ENCODE measurements at places on chromosomes 11 and 22.

DNA sequence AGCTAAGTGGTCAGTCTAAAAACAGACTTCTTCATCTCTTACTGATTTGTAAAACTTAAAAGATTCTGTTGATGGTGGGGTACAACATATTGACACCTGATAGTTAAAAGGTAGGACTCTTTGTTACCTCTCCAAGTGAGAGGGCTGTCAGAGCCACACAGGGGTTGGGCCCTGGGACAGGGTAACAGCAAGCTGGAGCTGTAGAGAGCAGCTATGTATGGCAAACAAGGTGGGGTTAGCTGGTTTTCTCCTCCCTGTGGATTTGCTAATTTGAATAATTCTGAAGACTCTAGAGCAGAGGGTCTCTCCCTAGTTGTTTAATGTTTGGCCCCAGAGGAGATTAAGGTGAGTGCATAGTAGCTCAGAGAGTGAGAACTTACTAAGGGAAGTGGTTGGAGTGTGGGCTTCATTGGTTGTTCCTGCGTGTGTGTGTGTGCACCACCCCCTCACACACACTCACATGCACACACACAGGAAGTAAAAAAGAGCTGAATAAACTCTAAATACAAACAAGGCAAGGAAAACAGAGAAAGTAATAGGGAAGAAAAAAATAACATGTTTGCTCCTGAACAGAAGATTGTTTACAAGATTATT, 9.2 kb upstream of the GAS2 start:
- DNase-seq: no peak

- DNase-seq: no peak
Observed at GRCh38 chr11:77147668-77148321, 19.7 kb downstream of the MYO7A start.

DNA sequence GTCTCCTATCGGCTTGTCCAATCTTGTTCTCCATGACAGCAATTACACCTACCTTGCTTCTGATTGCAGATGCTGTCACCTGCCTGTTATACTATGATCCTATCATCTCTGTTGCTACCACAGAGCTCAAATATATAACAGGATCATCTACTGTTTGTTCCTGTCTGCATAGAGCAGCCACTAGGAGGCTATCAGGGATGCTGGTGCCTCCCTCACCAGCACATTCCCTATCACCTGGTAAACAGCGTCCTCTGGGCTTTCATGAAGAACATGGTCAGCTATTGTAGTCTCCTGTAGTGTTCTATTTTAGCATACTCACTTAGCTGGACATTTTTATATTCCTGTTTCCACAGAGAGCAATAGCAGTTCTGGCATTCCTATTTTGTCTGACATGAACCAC, 87.8 kb upstream of the FAT3 start:
- no peak for DNase-seq

DNA sequence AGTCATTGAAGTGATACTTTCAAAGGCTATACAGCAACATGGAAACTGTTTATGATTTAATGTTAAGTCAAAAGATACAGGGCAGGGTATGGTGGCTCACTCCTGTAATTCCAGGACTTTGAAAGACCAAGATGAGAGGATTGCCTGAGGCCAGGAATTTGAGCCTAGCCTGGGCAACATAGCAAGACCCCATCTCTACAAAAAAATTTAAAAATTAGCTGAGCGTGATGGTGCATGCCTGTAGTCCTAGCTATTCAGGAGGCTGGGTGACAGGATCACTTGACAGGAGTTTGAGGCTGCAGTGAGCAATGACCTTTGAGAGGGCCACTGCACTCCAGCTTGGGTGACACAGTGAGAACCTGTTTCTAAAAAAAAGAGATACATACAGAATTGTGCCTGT, 39.3 kb upstream of the ZBED5 start:
- no peak for DNase-seq

- no peak for DNase-seq
Observed at GRCh38 chr11:76385903-76386302, 4.8 kb downstream of the GVQW3 start.

GRCh38 chr22:19429950-19430889, 1.3 kb downstream of the HIRA start:
- peak; percentile 23 for DNase-seq

- no peak for DNase-seq
Observed at GRCh38 chr22:30439226-30439625, 13.7 kb downstream of the MTFP1 start.

- DNase-seq: no peak
Observed at GRCh38 chr22:30538280-30538679, 8.3 kb downstream of the SEC14L6 start.

- peak; percentile 27 for DNase-seq
Observed at GRCh38 chr11:105610871-105611571, 1.1 kb downstream of the GRIA4 start.

- DNase-seq: no peak
Observed at GRCh38 chr11:75925785-75926164, 110.8 kb downstream of the UVRAG start.

DNA sequence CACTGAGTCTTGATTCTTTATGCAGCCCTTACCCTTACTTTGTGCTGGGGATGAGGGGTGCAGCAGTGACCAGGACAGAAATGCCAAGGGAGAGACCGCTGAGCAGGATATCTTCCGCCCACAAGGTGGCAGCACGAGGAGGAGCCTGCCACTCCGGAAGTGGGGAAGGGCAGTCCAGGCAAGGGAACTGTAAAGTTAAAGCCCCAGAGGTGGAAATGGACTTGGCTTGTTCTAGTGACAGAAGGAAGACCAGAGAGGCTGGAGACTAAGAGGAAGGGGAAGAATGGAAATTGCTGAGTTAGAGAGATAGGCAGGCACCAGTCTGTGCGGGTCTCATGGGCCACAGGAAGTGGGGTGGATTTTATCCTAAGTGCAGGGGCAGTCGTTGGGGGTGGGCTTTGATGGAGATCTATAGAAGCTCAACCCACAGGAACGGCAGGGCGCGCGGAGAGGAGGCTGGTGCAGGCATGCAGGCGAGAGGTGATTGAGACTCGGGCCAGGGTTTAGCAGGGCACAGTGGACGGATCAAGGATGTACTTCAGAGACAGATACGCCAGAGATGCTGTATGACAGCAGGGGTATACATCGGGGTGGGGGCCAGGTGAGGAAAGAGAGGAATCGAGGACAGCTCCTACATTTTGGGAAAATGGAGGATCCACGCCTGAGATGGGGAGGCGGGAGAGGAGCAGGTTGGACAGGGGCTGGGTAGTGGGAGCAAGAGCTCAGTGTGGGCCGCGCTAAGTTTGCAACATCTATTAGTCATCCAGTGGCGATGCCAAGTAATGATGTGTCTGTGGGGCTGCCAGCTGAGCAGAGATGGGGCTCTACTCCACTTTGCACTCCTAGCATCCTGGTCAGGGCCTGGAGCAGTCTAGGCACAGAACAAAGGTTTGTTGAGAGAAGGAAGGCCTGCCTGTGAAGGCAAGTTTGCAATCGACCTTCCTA, 3.3 kb upstream of the GRK2 start:
- peak; percentile 48 for DNase-seq

DNA sequence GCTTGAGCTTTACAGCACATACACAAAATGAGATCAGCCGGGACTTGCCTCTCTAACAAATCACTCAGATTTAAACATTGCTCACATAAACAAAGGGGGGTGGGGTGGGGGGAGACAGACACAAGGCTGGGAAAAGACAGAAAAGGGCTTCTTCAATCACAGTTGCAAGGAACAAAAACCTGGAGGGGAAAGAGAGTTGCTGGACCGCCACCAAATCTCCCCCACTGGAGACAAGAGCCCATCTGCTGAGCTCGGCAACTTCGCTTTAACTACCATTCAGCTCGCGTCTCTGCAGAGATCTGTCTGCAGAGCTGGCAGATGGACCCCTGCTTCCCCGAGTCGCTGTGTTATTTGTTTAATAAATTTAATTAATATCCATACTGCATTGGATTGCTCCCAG, 165.0 kb downstream of the RCN1 start:
- no peak for DNase-seq

DNA sequence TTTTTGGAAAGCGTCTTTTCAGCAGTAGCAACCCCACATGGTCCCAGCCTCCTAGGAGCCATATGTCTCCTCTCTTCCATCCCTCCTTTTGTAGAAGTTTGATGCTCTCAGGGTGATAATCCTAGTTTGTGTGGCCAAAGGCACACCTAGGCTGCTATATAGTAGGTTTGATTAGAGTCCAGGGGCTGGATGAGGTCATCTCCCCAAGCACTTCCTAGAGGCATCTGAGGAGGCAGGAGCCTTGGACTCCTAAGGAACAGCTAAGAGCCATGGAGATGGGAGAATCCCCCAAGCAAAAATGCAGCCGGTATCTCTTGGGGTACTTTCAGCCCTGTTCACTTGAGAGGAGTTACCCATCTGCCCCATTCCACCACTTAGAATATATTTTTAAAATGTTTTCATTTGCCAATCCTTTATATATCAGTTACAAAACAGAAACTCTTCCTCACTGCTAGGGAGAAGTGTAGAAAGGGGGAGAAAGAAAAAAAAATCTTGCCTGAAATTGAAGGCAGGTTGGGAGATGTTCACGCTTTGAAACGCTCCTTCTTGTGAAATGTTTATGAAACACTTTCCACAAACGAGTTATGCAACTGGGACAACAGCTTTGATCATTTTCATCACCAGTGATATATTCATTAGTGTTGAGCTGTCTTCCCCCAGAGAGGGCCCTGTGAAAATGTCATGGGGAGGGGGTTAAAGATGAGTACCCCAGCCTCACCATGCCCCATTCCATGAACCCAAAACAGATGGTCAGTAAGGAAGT, 31.9 kb upstream of the TLCD5 start:
- DNase-seq: no peak

- DNase-seq: no peak
Observed at GRCh38 chr11:72816404-72816990, 2.3 kb downstream of the ATG16L2 start.

- no peak for DNase-seq
Observed at GRCh38 chr22:47315862-47316419, 553.5 kb downstream of the TBC1D22A start.

GRCh38 chr11:128279866-128280265, 307.5 kb downstream of the ETS1 start:
- DNase-seq: no peak

GRCh38 chr22:45966895-45967365, 10.0 kb downstream of the WNT7B start:
- no peak for DNase-seq

DNA sequence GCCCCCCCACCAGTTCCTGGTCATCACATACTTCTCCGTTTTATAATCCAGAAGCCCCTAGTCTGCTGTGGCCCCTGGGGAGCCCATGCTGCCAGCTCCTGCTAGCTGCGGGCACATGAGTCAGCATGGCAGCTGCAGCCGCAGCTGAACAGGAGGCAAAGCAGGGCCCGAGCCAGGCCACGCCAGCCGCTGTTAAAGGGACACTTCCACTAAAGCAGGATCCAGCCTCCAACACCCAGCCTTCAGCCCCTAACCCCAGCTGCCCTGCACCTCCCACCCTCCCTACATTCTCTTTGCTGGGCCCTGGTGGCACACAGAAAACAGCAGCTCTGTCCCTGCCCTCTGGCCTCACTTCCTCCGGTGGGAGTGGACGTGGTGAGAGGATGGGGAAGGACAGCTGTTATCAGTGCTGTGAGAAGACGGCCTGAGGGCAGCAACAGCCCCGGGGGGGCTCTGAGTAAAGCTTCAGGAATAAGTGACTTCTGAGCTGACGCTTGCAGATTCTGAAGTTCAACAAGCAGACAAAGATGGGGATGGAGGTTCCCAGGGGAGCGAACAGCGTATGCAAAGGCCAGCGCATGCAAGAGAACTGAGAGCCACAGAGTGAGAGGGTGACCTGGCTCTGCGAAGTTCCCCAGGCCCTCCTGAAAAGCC, 688 bp upstream of the LRRC74B start:
- no peak for DNase-seq

DNA sequence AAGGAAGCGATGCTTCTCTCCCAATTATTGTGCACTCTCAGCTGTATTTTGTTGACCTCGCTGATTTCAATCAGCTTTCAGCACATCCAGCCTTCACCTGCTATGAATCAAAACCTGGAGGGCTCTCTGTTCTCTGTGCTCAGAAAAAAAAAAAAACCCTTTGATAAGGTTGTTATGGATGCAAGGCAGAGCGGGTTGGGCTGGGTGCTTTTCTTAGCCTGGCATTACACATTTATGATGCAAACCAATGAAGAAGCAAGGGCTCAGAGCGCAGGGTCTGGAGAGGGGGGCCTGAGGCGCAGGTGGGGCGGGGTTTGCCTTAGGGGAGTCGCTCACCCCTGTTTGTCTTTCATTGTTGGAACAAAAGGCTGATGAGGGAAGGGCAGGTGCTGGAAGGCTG, 86.0 kb upstream of the CADM1 start:
- peak; percentile 28 for DNase-seq

- no peak for DNase-seq
Observed at GRCh38 chr11:67272327-67273259, 6.3 kb downstream of the GRK2 start.

DNA sequence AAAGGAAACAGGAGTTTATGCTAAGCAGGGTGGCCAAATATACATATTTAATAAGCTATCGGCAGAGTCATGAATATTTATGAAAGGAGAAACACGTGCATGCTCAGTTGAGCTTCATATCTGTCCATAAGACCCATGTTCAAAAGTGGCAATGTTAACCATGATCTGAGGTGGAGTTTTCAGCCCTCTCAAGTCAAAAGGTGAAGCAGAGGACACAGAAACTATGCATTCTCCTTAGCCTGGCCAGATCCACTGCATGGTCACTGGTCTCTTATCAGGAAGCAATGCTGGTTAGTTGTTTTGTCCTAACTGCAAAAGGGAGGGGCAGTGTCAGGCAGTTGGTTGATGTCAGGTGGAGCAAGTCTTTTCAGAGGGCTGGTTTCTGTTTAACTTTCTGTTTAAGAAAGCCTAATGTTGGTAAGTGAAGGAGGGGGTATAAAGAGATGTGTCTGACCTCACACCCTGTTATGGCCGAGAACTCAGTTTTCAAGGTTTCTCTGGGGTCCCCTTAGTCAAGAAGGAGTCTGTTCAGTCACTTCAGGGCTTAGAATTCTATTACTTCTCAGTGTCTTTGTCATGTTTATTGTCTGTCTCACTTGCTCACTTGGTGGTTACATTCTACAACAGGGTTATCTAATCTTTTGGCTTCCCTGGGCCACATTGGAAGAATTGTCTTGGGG, 5.5 kb upstream of the SELENOH start:
- DNase-seq: no peak

DNA sequence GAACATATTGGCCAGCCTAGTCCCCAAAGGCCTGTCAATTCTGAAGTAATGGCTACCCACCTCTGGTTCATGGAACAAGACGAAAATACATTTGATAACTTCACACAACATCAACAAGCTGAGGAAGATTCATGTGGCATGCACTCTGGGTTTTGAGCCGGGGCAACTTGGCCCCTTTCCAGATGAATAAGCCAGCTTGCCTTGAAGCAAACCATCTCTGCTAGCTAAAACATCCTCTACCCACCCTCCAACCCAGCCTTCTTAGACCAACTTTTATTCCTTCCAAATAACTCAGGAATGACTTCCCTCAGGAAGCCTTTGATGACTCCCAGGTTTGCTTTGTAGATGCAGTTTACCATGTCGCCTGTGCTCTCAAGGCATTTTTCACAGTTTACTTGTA, 94.4 kb downstream of the SLC1A2 start:
- DNase-seq: no peak

DNA sequence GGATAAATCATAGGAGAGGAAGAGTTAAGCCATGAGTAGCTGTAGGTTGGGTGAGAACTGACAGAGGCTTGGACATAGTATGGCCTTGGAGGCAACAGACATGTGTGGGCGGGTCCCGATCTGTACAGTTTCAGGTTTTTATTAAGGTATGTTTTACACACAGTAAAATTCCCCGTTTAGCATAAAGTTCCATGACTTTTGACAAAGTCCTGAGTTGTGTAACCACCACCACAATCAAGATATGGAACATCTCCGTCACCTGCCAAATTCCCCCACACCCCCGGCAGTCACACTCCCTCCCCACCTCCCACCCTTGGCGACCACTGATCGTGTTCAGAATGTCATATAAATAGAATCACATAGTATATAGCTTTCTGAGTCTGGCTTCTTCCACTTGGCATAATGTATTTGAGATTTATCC, 68.1 kb downstream of the GRIK4 start:
- DNase-seq: no peak

Data from NCI-H2081 (cell line).